Activated naive CD4-positive, alpha-beta T cell treated with anti-CD3 and anti-CD28 coated beads, Interleukin-2, amount 50 U/mL, for 72 hours (primary cell): ENCODE measurements at places on chromosomes 13 and 19. TPM values are rescaled to one million over a fixed set of nuclear protein-coding genes. Genes with fewer than 3 reads are reported as not detected.

DNA sequence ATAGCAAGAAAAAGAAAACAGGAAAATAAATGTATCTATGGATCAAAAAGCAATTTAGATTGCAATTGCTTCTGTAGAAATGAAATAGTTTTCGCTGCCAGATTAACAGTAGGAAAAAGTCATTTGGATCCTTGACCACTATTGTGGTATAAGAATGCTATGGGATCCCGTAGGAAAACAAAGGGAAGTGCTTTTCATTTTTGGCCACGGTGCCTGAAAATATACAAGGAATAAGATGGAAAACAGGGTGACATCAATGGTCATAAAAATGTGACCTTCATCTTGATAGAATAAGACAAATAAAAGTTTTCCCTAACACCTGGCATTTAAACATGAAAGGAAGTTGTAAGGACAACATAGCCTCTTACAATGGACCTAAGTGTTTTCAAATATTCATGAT lies 622.8 kb downstream of the DACH1 start:
- no peak for DNase-seq

GRCh38 chr19:1068009-1069001 lies 1.3 kb downstream of the ARHGAP45 start:
- peak; percentile 77 for DNase-seq

TMEM38A gene
- total RNA-seq = 1.6 TPM

DNA sequence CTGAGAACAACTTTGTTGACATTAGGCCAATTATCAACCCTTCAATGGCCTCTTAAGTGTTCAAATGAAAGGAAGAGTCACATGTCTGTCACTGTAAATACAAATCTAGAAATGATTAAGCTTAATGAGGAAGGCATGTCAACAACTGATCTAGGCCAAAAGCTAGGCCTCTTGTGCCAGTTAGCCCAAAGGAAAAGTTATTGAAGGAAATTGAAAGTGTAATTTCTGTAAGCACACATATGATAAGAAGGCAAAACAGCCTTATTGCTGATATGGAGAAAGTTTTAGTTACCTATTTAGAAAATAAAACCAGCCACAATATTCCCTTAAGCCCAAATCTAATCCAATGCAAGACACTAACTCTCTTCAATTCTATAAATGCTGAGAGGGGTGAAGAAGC lies 604.7 kb downstream of the SLITRK6 start:
- no peak for DNase-seq
